ENCODE measurements at places on chromosomes 13 and 19.

DNA sequence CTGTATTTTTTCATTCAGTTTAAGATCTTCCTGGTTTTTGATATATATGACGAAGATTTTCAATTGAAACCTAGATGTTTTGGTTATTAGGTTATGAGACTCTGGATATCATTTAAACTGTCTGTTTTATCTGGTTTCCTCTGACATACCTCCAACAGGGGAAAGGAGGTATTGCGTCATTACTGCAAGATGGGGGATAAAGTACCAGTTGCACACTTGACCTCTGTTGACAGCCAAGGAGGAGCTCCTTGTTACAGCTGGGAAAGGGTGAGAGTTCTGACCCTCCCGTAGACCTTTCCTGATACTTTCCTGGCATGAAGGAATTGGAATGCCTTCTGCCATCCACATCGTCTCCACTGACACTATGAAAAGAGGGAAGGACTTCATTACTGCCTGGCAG lies 82.0 kb upstream of the SHISA2 start:
- DNase-seq, result no peak

DNA sequence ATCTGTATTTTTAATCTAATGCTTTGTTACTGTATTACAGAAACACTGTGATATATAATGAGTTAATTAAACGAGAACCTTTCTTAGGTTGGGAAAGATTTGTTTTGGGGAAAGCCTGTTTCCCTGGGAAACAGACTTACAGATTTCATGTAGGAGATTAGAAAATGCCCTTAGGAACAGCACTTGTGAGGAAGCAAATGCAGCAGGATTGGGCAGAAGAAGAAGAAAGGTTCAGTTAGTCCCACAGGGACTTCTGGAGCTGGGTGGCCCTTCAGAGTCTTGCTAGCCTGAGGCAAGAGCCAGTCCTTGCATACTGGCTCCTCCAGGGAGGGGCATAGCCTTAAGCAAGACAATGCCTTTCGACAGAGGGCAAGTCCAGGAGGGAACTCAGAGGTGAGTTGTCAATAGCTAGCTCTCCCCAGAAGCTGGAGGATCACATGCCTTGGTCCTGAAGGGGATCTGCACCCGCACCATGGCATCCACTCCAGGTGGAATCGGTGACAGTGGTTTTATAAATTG lies 36.8 kb downstream of the N4BP2L1 start:
- no peak for DNase-seq

GRCh38 chr19:30224689-30225606 lies 147.2 kb upstream of the ZNF536 start:
- peak; percentile 52 for DNase-seq

GRCh38 chr13:45879666-45880065 lies 28.1 kb upstream of the SIAH3 start:
- DNase-seq, result peak; percentile 32

- DNase-seq, result no peak
Measured at GRCh38 chr13:43107780-43108179, 84.4 kb downstream of the DNAJC15 start.

DNA sequence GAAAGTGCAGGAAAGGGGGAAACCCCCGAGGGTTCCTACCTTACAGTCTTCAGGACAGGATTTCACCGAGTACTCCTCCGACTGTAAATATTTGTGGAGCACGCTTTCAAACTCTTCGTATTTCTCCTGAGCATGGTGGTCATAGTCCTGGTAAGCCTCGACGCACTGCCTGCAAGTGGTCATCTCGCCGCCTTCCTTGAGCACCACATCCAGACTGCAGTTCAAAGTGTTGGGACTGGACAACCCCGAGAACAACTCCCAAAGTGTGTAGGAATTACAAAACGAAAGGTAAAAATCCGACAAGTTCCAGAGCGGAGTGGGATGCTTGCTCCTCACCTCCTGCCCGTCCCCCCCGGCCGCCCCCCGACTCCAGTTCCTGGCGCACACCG lies 349.7 kb downstream of the LIG4 start:
- no peak for DNase-seq

DNA sequence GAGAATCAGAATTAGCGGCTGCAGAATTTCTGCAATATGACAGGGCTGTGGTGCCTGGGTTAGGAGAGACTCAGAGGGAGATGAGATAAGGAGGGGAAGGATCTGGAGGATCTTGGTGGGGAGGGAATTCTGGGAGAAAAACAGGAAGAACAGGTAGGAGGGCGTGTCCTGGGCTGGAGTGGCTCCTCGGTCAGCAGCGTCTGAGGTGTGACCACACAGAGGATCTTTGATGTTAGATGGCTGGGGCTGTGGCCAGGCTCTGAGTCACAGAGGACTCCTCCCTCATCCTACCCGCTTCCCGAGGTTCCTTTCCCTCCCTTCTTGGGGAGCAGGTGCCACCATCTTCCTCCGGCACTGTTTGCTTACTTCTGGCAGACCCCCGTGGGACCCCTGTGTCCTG lies 6.4 kb upstream of the KLK6 start:
- no peak for DNase-seq

DNA sequence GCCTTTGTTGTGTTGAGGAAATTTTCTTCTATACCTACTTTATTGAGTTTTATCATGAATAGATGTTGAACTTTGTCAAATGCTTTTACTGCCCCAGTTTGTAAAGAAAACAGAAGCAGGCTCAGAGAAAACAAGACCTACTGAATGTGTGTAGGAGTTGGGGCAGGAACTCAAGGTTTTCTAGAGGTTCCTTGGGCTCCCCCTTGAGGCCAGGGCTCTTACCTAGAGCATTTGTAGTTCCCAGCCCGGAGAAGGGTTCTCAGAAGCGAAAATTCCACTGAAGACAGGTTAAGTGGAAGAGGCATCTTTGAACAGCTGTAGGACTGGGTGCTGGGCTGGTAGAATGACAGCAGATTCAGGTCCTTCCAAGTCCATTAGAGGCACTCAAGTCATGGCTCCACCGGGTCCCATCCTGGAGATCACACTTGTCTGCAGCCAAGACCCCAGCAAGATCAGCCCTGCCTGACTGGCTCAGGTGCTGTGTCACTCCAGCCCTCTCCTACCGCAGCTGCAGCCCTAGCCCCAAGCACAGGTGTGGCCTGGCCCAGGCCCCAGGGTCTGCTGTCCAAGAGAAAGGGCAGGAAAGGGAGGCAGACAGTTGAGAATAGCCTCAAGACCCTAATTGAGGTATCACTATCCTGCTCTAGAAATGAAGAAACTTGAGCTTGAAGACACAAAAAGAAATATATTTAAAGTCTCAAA lies 425.5 kb downstream of the PCDH20 start:
- peak; percentile 10 for DNase-seq

DNA sequence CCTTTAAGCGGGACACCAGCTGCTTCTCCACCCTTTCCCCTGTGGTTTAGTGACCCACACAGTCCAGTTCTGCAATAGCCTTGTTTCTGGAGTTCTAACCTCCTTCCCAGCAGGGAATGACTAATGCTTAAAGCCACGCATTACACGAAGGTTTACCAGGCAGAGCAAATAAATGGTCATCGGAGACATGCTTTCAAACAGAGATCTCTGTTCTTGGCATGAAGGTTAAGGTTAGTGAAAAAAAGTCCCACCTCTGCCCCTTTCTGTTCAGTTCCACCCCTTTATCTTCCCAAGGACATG lies 25.3 kb upstream of the MEDAG start:
- no peak for DNase-seq

- DNase-seq, result no peak
Measured at GRCh38 chr19:14177496-14178074, 28.4 kb downstream of the ADGRL1 start.

- DNase-seq, result no peak
Measured at GRCh38 chr13:42703740-42704139, 77.6 kb upstream of the FAM216B start.

- peak; percentile 75 for DNase-seq
Measured at GRCh38 chr13:41054212-41054877, 7.0 kb upstream of the WBP4 start.

DNA sequence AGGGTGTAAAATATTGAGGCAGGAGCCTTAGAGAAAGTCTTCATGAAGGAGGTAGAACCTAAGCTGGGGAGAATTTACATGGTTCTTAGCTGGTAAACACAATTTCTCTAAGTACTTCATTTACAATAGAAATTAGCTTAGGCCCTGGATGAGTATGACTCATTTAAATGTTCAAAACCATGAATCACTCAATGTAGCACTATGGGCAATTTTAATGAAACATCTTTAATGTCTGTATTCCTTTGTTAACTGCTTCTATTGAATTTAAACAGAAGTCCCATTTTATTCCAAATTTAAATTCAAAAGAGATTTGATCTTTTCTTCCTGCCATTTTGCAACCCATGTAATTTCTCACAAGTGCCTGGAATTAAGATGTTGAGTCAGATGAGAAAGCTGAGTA lies 252.1 kb downstream of the RFC3 start:
- no peak for DNase-seq

DNA sequence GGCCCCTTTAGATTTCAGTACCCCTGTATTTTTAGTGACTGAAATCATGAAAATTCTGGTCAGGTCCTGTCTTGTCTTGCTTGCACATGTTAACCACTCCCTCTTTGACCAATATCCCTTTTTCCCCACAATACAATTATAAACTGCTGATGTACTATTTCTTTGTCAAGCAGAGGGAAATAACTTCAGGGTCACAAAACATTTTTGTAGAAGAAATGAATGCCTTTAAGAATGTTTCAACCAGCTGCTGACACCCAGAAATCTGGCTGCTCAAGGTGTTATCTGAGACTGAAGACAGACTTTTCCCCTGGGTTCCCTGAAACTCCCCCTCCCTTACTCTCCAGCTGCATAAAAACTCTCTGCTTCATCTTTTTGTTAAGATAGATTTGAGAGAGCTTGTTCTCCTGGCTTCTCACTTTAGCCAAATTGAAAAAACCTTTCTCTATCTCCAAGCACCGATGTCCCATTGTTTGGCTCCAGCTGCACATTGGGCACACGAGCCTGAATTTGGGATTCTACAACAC lies 18.4 kb upstream of the ACOD1 start:
- DNase-seq, result no peak

DNA sequence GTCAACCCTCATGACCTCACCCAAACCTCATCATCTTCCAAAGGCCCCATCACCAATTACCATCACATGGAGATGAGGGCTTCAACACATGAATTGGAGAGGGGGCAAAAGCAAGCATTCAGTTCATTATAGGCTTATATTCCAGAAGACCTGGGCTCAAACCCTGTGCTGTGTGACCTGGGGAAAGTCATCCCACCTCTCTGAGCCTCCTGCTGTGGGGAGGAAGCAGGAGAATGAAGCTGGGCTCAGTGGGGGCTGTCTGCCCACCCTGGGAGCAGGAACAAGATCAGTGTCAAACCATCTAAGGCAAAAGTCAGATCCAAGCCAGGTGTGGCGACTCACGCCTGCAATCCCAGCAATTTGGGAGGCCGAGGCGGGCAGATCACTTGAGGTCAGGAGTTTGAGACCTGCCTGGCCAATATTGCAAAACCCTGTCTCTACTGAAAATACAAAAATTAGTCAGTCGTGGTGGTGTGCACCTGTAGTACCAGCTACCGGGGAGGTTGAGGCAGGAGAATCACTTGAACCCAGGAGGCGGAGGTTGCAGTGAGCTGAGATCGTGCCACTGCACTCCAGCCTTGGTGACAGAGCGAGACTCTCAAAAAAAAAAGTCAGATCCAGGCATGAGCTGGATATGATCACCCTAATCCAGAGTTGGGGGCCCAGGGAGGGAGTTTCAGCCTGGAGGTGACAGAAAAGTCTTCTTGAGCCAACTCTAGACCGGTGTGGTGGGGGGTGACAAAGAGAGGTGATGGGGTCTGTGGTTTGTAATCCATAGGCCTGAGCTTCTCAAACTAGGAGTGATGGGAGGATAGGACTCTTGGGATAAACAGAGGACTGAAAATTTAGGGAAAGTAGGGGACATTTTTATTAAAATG lies 1.6 kb upstream of the TPM4 start:
- no peak for DNase-seq

DNA sequence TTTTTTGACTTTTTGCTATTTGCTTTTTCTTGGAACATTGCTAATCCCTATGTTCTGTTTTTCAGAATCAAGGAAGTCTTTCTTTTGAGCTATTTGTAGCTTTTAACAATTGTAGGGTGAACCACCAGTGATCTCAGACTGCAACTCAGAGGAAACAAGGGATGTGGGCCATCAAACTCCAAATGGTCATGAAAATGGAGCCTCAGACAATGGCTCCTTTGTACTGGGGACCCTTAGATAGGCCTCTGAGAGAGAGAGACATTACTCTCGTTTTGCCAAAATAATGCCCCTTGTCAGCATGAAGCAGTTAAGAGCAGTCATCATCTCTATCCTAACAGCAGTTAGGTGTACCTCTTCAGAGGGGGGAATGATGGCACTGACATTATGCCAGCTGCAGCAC lies 56.4 kb upstream of the GJB6 start:
- DNase-seq, result no peak

GRCh38 chr13:79306650-79307049 lies 99.4 kb downstream of the RBM26 start:
- DNase-seq, result no peak

DNA sequence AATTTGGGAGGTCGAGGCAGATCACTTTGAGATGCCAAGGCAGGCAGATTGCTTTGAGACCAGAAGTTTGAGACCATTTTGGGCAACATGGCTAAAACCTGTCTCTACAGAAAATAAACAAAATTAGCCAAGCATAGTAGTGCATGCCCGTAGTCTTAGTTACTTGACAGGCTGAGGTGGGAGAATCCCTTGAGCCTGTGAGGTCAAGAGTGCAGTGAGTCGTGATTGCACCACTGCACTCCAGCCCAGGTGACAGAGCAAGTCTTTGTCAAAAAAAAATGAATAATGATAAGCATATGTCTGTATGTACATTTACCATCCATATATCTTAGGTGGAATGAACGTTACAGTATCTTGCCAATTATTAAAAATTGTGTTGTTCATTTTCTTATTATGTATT lies 2447.7 kb downstream of the PCDH9 start:
- DNase-seq, result no peak

GRCh38 chr13:113597391-113598080 lies 13.0 kb downstream of the TFDP1 start:
- DNase-seq, result no peak

GRCh38 chr19:30780032-30780431 lies 407.8 kb downstream of the ZNF536 start:
- DNase-seq, result no peak

GRCh38 chr13:89755729-89756492 lies 1591.6 kb upstream of the MIR17HG start:
- DNase-seq, result peak; percentile 42

DNA sequence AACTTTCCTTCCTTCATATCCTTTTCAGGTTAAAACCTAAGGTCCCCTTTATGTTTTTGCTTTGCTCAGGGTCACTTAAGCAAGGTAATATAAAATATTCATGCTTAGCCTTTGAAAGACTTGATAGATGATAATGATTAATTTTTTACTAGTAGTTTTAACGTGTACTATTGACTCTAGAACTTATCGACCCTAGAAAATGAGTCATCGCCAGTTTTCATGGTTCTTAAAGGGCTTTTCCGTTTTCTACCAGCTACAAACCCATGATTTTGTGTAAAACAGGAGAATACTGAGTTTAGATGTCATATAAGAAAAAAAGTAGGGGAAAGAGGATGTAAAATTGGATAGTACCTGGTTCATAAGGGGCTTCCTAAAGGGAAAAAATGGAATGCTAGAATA lies 75.7 kb downstream of the DHRS12 start:
- DNase-seq, result no peak
